ENCODE measurements at places on chromosomes 3 and 15.

- no peak overlapping the region for H3K27ac ChIP-seq
- no peak overlapping the region for H3K4me3 ChIP-seq
- peaks cover 8% of the 10 kb centered on the region for H3K4me1 ChIP-seq
- H3K27me3 ChIP-seq, result peaks cover 37% of the 10 kb centered on the region
- no peaks in the 10 kb centered on the region for H3K36me3 ChIP-seq
- no peak for DNase-seq
Observed at GRCh38 chr15:91844928-91845327, 8.6 kb upstream of the SLCO3A1 start.

GRCh38 chr3:168850109-168850508 lies 754.4 kb upstream of the GOLIM4 start:
- no peaks in the 10 kb centered on the region for H3K36me3 ChIP-seq
- DNase-seq, result no peak
- no peaks in the 10 kb centered on the region for H3K27me3 ChIP-seq
- no peaks in the 10 kb centered on the region for H3K4me1 ChIP-seq

DNA sequence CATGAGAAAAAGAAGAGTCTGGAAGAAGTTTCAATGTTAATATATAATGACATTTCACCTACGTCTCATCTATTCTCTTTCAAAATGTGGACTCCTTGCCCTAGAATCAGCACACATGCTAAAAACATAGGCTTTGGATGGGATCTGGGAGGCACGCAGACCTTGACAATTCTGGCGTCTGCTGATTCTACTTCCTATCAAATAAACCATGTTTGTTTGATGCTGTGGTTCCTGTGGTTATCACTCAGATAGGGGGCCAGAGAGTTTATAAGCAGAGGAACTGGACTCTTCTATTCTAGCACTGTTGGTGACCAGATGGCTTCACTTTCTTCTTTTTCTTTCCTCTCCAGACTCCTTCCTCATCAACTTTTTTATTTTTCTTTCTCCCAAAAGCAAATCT lies 336.8 kb downstream of the DIPK2A start:
- H3K27ac ChIP-seq, result no peak overlapping the region
- peaks cover 4% of the 10 kb centered on the region for H3K27me3 ChIP-seq
- no peak for DNase-seq
- H3K36me3 ChIP-seq, result no peaks in the 10 kb centered on the region
- H3K4me1 ChIP-seq, result no peaks in the 10 kb centered on the region

DNA sequence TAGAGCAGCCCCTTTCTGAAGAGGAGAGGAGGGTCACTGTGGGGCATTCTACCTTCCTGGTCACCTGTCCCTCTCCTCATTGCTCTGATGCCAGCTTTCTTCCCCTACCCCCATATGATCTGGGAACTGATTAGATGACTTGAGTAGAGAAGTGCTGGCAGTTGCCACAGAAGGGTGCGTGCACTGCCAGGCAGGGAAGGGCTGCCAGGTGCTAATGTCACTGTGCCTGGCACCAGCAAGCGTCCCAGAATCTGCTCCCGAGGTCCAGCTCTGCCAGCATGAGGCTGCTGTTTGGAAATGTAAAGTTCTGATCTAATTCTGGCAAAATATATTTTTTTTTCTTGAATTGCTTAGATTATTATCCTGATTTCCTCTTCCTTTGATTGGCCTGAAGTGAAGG lies 52.8 kb downstream of the PPM1L start:
- no peaks in the 10 kb centered on the region for H3K36me3 ChIP-seq
- no peaks in the 10 kb centered on the region for H3K4me1 ChIP-seq
- no peaks in the 10 kb centered on the region for H3K27me3 ChIP-seq

- no peaks in the 10 kb centered on the region for H3K36me3 ChIP-seq
- peaks cover 16% of the 10 kb centered on the region for H3K27me3 ChIP-seq
- H3K4me1 ChIP-seq, result no peaks in the 10 kb centered on the region
Observed at GRCh38 chr3:134630506-134630905, 20.3 kb downstream of the KY start.

Measured in activated T-cell treated with anti-CD3 and anti-CD28 coated beads, Interleukin-2, amount 50 U/mL, for 24 hours (primary cell).